SK-N-MC (cell line): ENCODE measurements at places on chromosomes 1 and 21.

- no peak for DNase-seq
Measured at GRCh38 chr1:227886993-227887696, 60.6 kb downstream of the WNT9A start.

GRCh38 chr1:110237386-110238152 lies 27.5 kb downstream of the KCNC4 start:
- no peak for DNase-seq

DNA sequence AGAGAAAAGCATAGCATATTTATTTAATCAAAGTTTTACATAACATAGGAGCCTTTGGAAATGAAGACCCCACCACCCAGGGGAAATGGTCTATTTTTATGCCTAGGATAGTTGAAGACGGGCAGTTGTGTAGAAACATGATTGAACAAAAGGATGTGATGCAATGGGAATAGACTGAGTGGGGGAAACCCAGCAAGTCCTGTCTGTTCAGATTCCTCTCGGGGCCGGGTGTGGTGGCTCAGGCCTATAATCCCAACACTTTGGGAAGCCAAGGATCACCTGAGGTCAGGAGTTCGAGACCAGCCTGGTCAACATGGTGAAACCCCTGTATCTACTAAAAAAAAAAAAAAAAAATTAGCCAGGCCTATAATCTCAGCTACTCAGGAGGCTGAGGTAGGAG lies 298.3 kb downstream of the MATN1 start:
- no peak for DNase-seq

DNA sequence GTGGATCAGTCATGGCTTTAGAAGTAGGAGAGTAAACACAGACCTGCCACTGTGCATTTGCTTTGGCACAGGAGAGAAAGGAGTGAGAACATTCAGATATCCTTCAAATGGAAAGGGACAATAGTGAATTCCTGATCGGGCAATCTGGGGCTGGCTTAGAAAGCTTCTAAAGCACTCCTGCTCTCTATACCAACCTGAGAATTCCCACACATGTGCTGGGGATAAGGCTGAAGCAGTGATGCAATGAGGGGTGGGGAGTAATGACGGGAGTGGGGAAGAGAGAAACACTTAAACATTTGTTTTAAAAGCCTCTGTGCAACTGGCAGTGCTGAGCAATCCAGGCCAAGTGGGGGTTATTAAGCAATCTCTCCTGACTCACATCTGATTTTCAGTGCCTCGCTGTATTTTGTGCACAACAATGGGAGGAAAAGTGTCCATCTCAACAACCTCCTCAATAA lies 108.8 kb downstream of the KIAA0319L start:
- no peak for DNase-seq

- no peak for DNase-seq
Measured at GRCh38 chr1:41792485-41792770, 126.3 kb downstream of the HIVEP3 start.
